ENCODE measurements at places on chromosomes 6 and 20.
A peak's percentile ranks its signal among the peaks of the same experiment; 100 is the strongest.

DNA sequence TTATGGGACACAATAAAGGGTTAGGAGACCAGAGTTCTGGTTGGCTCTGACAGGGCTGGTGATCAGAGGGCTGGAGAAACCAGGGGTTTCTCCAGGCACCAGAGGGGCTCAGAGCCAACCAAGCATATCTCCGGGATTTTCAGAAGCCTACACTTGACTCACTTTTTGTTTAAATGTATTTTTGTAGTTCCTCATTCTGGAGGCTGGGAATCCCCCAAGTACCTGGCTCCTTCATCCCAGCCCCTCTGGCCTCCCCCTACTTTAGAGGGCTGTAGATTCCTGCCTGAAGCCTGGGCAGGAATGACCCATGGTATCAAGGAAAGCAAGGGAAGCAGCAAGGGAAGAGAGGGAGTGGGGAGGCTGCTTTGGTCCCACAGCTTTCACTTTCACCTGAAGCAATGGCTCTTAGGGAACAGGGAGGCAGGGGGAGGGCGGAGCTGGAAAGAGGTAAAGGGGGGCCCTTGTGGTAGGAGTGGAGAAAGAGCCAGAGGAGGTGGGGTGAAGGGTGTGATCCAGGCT, 973 bp downstream of the CD40 start:
- no peak for DNase-seq

DNA sequence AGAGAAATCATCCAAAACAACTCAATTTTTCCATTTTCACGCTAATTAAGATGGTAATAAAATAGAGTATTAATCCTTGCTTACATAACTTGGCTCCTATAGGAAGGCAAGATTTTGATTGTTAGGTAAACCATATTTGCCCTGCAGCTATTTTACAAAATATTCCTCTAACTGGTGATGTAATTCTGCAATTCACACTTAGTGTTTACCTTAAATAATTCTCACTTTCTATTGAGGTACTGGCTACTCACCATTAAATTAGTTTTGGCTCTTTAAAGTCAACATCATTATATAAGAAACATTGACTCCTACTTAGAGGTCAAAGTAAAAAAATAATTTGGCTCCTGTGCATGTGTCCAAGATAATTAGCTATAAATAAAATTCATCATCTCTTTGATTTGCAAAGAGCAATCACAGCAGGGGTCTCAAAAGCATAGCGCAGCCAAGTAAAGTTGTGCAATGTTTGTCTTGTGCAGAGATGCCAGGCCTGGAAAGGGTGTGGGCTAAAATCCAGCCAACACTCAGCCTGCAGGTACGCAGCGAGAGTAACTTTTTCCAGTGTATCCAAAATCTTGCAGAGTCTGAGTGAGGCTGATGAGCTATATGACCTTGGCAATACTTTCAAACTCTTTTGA, 501.2 kb downstream of the MMUT start:
- no peak for DNase-seq

DNA sequence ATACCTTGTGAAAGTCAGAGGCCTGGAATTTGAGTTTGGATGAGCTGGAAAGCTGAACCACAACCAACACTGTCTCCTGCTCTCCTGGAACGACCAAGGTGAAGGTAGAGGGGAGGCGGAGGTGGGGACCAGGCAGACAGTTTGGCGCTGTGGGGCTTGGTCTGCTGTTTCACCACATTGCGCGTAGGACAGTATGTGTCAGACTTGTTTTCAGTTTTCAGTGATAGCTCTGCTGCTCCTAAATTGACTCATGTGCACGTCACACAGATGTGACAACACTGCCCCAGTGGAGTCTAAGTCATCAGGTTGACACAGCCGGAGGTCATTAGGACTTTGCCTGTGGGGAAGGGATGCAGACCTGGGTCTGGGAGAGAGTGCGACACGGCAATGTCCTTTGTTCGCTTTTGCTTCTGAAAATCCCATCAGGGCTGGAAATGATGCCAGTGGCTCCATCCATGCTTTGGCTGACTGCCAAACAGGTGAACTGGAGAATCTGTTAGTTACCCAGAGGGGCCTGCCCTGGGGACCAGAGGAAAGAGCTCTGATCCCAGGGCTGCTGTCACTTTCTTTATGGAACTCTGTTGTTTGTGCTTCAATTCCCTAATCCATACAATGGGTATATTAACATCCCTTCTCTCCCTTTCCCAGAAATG, 255.5 kb downstream of the CDC5L start:
- DNase-seq: no peak

GRCh38 chr20:14918281-14918680, 580.9 kb upstream of the FLRT3 start:
- no peak for DNase-seq

DNA sequence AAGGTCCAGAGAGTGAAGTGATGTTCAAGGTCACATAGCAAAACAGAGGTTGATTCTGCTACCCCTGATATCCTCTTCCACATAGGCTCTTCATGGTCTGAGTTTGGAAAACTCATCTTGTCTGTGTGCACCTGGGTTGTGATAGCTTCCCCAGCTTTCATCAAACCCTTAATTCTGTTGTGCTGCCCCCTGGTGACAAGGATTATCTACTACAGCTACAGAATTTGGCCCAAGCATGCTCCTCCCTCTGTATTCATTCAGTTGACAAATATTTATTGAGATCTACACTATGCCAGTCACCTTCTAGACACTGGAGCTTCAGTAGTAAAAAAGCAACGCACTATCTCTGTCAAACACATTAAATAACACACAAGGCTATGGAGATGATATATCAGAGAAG, 50.4 kb downstream of the SMPDL3A start:
- peak; percentile 28 for DNase-seq

DNA sequence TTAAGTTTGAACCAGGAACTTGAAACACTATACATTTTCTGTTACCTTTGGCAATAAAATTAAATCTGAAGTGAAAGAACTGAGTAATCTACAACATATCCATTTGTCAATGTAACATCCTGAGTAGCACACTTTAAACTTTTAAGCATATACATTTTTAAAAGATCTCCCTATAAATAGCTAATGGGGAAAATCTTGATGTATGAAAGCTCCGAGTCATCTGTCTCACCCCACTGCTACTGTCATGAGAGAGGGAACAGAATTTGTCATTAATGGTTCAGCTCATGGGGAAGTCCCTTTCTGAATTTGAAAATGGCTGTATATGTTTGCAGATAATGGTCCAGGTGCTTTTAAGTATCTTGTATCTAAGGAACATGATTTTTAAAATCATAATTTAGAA, 55.2 kb upstream of the NOX3 start:
- DNase-seq: no peak
